ENCODE measurements at places on chromosomes 1 and 21.

DNA sequence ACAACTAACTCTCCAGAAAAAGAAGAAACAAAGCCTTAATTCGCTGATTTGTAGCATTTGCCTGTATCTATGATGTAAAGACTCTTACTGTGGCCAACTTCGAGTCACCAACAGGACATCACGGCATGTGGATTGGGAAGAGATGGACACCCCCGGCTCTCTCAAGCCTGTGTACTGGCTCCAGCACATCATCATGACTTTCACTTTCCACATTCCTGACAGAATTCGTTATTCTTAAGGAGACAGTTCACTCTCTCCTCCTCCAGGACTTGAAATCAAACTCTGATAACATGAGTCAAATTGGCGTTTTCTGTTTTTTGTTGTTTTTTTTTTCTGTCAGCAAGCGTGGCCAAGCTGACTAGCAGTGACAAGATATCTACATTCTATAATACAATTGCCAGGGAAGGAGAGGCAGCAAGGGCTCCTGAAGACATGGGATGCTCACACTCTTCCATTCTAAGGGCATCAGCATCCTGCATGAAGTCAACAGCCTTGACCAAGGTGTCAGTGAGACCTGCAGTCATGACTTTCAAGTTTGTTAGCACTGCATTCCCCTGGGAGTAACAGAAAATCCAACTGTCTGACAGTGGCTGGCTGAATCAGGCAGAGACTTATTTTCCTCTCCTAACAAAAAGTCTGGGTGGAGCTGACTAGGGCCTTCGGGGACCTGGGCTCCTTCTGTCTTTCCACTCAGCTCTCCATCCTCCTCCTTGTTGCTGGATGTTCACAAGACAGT lies 13.3 kb upstream of the TRAF3IP3 start:
- no peak for DNase-seq

GRCh38 chr1:115400426-115400825 lies 62.4 kb upstream of the NGF start:
- no peak for DNase-seq

DNA sequence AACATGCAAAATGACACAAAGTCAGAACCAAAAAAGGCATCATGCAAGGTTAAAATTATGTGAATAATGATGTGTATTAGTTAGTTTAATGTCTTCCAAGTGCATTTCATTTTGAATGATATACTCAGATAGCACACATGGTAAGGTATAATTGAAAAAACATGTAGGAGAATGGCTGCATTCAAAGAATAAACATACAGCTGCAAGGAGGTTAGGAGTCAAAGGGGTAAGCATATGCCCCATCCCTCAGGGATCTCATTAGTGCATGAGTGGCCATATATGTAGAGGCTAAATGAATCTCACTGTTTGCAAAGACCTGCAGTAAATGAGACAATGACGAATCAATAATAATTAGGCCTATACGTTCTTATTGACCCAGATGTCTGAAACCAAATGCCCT lies 179.7 kb upstream of the HOOK1 start:
- no peak for DNase-seq

- DNase-seq, result no peak
Observed at GRCh38 chr1:36911561-36912364, 122.6 kb downstream of the GRIK3 start.

GRCh38 chr1:184214128-184214527 lies 162.6 kb downstream of the TSEN15 start:
- no peak for DNase-seq

DNA sequence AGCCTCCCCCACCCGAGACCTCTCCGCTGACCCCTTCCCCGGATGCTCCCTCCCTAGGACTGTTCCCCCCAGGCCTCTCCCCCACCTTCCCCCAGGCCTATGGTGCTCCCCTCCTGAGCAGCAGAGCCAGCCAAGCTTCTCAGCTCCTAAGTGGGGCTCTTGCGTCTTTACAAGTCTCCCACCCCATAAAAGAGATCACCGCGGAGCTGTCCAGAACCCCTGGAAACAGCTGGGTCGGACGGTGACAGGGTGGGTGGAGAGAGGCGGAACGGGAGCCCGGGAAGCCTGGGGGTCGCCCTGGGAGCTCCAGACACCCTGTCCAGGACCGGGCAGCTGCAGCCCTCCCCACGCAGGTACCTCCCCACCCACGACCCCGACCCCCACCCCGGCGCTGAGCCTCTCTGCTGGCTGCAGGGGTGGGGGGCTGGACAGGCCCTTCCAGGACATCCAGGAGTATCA lies 61.2 kb downstream of the WNT9A start:
- no peak for DNase-seq

Measured in stimulated activated CD4-positive, alpha-beta T cell treated with anti-CD3 and anti-CD28 coated beads, Interleukin-15, amount 100 ng/mL, for 1 hour (primary cell).